Vagina (tissue), 2 donors: ENCODE measurements at places on chromosomes 7 and 10.

GRCh38 chr7:84477786-84478478 is 283.3 kb upstream of the SEMA3A start:
- no peak for DNase-seq

DNA sequence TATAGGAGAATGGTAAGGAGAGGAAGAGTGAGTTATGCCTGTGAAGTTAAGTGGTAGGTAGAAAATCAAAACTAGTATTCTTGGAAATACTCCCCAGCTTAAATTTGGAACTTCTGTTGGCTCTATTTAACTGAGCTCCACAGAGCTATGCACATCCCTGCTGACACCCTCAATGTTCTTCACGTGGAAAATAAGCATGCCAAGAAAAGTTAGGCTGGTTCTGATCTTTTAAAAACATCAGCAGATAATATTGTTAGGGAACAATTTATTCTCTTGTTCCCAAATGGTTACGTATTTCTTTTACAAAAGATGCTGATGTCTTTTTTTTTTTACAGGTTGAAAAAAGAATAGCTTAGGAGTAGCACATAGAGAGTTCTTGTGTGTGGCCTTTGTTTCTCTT is 111.3 kb downstream of the MKLN1 start:
- no peak for DNase-seq

DNA sequence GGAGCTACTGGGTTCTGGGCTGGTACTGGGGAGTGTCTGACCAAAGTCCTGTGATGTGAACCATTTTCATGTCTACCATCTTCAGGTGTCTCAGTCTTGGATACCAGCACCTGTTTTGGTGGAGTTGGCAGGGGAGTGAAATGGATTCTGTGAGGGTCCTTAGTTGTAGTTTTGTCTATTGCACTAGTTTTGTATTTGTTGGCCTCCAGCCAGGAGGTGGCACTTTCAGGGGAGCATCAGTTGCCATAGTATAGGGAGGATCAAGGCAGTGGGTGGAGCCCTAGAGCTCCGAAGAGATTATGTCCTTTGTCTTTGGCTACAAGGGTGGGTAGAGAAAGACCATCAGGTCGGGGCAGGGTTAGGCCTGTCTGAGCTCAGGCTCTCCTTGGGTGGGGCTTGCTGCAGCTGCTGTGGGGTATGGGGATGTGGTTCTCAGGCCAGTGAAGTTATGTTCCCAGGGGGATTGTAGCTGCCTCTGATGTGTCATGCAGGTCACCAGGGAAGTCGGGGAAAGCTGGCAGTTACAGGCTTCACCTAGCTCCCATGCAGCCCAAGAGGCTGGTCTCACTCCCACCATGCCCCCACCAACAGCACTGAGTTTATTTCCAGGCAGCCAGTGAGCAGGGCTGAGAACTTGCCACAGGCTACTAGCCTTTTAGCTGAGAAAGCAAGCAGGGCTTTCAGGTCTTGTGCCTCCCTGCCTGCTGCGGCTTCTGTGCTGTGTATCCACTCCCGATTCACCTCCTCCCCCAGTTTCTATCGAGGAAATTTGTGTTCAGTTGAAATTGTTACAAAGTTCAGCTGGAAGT is 153.1 kb downstream of the ZNF365 start:
- no peak for DNase-seq

DNA sequence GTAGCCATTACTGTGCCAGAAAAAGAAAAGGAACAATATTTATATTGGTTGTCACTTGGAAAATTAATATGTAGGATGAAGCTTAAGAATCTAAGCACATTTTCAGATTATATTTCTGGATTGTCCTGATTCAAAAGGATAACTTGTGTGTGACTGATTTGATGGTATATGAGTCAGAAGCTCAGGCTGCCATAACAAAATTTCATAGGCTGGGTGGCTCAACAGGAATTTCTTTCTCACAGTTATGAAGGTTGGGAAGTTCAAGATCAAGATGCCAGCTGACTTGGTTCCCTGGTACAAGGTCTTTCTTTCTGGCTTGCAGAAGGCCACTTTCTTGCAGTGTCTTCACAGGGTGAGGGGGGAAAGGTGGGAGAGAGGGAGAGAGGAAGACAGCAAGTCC is 108.5 kb downstream of the ST7 start:
- no peak for DNase-seq

DNA sequence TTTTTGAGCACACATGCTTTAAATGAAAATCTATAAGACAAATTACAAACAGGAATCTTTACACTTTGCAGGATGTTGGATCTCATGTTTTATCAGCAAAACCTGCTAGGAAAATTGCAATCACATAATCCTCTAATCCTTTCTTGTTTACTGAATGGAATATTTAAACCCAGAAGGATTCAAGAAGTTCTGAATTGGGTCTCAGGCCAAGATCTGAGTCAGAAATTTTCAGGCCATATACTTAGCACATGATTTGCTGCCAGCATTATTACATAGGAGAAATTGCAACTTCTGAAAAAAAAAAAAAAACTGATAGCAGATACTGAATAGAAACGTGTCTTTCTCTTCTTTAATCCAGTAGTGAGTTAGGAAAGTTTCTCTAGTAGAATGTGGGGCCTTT is 1005.3 kb upstream of the POT1 start:
- no peak for DNase-seq
